ENCODE measurements at places on chromosomes 1 and 21.

GRCh38 chr1:110170766-110171733 lies 20.8 kb downstream of the SLC6A17 start:
- no peak for DNase-seq

DNA sequence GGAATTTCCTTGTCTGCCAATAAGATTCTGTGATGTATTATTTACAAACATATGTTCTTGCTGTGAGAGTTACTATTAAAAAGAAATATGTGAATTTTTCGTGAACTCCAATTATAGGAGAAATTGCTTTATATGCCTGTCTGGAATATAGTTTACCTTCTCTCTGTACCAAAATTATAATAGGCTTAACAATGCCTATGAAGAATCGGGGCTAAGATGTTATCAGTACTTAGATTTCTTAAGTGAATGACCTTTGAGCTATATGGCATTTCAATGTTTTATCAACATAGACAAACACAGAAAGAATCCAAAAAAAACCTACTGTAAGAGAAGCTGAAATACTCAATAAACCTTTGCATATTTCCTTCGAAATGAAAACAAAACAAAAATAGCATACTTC lies 323.1 kb upstream of the ADAMTS5 start:
- no peak for DNase-seq

DNA sequence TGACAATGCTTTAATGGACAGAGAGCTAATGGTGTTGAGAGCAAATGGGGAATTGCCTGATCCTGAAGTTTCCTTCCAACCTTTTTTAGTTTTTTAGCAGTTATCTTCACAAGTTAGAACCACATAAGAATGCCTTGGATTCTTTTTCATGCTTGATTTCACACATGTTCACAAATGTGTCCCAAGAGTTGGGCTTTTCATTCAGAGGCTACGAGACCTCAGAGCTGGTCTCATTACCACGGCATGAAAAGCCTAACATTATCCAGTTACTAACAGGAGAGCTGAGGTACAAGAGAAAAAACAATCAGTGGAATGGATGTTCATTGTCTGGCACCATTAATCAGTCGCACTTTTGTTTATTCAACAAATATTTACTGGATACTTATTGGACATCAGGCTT lies 340.6 kb downstream of the ZNF326 start:
- no peak for DNase-seq

DNA sequence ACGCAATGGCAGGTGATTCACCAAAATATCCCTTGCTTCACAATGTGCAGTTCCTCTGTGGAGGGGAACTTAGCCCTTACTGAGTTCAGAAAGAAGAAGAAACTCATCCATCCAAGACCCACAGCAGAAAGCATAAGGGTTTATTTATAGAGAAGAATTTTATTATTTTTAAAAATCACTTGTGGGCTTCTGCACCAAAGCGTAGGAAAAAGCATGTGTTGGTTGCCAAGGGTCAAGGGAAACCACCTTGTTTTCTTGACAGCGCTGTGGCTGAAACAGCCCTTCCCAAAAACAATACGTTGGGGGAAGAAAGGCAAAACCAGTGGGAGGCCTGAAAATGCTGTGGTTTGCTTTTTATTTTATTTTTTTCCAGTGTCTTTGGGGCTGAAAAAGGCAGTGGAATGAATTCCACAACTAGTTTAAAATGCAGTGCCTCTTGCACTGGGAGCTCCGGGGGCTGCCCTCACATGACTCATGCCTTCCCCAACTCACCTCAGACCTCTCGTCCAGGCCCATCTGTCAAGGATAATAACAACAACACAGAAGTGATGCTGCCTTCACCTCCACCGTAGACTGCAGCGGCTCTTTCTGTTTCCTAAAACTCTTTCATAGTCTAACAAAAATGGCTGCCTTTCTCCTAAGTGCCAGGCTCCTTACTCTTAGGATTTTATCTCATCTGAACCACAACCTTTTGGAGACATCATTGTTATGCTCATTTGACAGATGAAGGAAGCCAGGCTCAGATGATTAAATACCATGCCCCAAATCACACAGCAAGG lies 224.2 kb upstream of the JUN start:
- DNase-seq: no peak

DNA sequence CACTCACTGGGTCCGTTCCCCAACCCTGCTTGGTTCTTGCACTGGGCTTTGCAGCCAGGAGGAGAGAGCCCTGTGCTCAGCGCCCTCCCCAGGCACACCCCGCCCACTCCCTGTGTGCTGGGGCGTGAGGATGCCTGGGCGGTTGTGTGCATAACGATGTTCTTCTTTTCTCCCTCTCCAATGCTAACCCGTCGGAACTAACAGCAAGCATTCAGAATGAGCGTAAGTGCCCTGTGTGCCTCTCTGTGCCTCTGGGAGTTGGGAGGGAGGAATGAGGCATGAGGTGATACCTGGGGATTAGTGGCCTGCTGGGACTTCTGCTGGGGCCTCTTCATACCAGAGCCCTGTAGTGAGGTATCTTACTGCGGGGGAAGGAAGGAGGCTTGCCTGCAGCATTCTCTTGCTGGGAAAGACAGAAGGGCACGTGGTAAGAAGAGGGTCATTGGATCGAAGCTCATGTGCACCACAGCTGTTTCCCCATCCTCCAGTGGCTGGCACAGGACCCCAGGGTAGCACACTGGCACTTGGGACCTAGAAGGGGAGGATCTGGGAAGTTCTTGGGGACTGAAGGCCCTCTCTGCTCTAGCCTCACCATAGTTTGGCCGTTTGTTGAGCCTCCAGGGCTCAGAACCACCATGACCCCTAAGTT lies 79.8 kb downstream of the NFASC start:
- no peak for DNase-seq

GRCh38 chr1:64823691-64824476 lies 79.0 kb downstream of the RAVER2 start:
- peak; percentile 51 for DNase-seq

DNA sequence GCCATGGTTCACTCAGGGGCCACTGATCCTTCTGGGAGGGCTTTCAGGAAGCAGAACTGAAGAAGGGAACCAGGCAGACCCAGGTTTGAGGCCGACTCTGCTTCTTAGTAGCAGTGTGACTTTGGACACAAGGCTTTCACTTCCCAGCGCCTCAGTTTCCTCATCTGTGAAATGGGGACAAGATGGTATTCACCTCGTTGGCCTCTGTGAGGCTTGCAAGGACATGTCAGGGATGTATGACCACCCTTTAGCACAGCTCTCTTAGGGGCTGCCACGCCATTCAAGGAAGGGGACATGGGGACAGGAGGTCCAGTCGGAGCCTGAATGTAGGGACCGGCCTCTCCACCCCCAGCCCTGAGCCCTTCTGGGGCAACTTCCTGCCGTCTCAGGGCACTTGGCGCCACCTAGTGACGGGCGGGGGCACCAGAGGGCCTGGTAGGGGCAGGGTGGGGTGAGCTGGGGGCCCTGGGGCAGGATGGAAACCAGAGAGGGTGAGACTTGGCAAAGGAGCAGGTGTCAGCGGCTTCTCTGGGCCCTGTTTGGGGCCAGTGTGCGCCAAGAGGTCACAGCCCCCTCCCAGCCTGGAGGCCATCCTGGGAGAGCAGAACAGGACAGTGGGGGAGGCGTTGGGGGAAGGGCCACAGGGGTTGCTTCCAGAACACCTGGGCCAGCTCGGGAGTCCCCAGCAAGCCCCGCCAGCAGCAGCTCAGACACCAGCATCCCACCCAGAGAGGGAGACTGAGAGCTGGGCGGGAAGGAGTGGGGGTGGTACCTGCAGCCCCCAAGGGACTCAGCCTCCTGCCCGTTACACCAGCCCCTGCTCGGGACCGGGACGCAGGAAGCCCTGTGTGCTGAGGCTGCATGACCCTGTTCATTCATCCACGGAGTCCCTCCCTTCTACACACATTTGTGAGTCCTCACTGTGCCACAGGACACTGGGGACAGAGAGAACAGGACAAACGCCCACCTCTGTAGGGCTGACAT lies 102.5 kb upstream of the TARDBP start:
- peak; percentile 67 for DNase-seq

GRCh38 chr1:201275253-201275666 lies 8.0 kb upstream of the PKP1 start:
- DNase-seq: no peak

GRCh38 chr1:57019236-57019839 lies 53.5 kb upstream of the C8B start:
- no peak for DNase-seq

DNA sequence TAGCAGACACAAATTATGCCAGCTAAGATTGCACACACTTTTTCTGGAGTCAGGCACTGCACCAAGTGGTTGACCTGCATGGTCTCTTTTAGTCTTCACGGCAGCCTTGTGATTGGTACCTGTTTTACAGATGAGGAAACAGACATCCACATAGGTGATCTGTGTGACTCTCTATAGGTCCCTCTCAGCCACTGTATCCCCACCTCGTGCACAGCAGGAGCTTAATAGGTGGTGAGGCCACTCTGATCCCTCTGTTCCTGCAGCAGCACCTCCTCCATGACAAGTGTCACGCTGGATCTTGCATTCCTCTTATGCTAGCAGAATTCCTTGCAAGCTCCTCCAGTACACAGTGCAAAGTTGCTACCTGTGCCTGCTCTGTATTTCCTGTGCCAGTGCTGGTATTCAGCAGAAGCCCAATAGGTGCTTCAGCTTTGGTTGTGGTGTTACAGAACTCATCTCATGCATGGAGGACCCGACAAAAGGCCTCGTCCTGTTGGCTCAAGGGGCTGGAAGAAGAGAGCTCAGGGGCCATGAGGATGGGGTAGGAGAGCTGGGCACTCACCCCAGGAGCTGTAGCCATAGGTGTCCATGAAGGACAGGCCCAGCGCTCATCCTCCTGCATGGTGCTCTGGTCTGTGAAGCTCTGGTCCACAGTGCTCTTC lies 546.7 kb downstream of the PTPRU start:
- no peak for DNase-seq

- no peak for DNase-seq
Observed at GRCh38 chr21:25632296-25632695, 6.8 kb upstream of the JAM2 start.

- DNase-seq: no peak
Observed at GRCh38 chr1:83761167-83762038, 237.5 kb downstream of the TTLL7 start.

- DNase-seq: no peak
Observed at GRCh38 chr1:197902131-197902453, 338 bp upstream of the C1orf53 start.

- DNase-seq: no peak
Observed at GRCh38 chr1:85575363-85575995, 5.1 kb upstream of the CCN1 start.
